Stimulated activated CD8-positive, alpha-beta memory T cell treated with anti-CD3 and anti-CD28 coated beads, Interleukin-7, amount 100 ng/mL, for 24 hours (primary cell): ENCODE measurements at places on chromosomes 1 and 21.
A peak's percentile ranks its signal among the peaks of the same experiment; 100 is the strongest.

- DNase-seq, result no peak
These were observed 250.6 kb downstream of the ZP4 start for GRCh38 chr1:237640011-237640671.

DNA sequence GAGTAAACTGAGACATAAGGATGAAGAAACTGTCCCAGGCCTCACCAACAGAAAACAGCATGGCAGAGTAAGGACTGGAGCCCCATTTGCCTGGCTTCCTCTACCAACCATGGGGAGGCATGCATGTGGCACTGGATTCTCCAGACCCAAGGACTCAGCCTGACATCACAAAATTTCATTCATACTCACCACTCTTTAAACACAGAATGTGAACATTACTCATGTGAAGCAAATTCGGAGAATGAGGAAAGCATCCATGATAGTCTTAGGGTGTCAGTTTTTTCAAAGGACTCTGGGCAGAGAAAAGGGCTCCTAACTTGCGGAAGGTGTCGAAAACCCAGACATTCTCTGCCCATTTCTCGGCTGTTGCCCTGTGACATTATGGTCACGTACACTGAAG is 83.9 kb downstream of the PCNX2 start:
- no peak for DNase-seq

DNA sequence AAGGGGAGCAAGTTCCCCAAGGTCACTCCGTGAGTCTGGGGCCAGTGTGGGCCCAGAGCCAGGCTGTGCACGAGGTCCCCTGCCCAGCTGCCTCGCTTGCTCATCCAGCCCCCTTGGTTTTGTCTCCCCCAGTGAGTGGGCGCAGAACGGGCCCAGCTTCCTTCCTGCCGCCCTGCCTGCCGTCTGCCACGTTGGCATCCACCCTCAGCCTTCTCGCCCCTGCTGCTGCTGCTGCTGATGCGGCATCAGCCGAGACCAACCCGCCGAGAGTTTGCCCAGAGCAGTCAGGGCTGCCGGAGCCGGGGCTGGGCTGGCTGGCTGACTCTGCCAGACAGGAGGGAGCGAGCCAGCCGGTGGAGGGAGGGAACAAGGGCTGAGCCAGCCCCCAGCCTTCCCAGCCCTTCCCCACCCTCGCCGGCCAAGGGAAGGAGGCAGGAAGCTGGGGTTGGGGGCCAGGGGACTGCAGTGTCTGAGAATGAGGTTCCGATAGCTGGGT is 31.4 kb upstream of the WASF2 start:
- no peak for DNase-seq

GRCh38 chr1:155134880-155135414 is 705 bp upstream of the SLC50A1 start:
- peak; percentile 44 for DNase-seq

GRCh38 chr1:226989085-226989920 is 49.2 kb downstream of the COQ8A start:
- DNase-seq, result no peak

GRCh38 chr1:24093732-24094131 is 18.2 kb downstream of the MYOM3 start:
- DNase-seq, result no peak

DNA sequence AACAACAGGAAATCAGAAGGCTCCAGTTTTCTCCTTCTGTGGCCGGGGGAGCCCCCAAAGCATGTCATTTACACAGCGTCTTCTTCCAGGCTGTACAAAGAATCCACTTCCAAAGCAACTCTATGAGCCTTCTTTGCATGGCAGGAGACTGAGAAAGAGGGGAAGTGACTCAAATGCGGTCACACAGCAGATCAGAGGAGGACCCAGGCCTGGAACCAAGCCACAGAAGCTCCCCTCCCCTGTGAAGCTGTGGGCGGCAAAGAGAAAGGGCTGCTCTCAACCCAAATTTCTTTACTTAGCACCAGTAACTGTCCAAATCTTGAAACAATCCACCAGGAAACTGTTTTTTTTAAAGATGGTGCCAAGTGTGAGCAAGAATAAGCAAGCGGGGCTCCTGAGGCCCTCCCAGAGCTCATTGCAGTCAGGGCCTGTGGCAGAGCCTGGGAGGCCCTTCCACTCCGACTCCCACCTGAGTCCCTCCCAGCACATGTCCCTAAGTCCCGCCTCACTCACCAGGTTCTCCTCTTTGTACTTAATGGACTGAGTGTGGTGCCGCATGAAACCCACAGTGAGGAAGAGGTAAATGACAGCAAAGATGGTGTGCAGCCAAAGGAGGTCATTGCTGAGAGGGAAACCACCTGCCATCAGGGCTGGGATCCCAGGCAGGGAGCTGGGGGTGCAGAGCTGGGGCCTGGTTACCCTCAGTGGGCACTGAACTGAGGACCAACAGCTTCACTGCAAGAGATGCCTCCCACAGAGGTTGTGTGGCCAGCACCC is 15.9 kb downstream of the TMEM63A start:
- DNase-seq, result no peak

GRCh38 chr1:50342525-50342924 is 80.7 kb downstream of the DMRTA2 start:
- DNase-seq, result no peak

GRCh38 chr1:175129182-175129581 is 61.5 kb downstream of the TNN start:
- DNase-seq, result no peak

GRCh38 chr1:40906781-40907400 is 44.7 kb upstream of the CITED4 start:
- no peak for DNase-seq

DNA sequence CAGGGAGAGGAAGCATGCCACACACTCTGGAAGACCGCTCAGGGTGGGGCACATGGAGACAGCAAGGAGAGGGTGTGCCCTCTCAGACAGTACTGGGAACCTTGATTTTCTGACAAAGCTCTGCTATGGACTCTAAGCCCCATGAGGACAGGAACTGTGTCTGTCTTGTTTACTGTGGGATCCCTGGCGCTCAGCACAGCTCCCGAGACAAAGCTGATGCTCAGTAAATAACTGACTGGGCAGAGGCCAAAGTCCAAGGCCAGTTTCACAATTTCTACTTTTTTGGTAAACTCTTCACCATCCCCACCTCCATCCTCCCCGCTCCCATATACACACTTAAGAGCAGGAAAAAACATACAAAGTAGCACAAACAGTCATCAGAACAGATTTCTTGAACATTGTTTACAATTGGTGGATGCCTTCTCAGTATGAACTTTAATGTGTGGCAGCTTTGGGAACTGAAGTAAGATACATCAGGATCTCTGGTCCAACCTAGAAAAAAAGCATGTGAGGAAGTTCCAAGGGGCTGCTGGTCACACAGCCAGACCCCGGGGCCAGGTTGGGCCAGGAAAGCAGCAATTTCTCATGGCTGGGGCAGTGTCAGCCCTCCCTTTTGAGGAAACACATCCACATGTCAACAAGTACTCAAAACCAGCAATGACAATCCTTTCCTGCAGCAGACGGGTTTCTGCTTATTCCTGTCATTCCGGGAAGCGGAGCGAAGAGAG is 5.6 kb upstream of the AHCYL1 start:
- no peak for DNase-seq

DNA sequence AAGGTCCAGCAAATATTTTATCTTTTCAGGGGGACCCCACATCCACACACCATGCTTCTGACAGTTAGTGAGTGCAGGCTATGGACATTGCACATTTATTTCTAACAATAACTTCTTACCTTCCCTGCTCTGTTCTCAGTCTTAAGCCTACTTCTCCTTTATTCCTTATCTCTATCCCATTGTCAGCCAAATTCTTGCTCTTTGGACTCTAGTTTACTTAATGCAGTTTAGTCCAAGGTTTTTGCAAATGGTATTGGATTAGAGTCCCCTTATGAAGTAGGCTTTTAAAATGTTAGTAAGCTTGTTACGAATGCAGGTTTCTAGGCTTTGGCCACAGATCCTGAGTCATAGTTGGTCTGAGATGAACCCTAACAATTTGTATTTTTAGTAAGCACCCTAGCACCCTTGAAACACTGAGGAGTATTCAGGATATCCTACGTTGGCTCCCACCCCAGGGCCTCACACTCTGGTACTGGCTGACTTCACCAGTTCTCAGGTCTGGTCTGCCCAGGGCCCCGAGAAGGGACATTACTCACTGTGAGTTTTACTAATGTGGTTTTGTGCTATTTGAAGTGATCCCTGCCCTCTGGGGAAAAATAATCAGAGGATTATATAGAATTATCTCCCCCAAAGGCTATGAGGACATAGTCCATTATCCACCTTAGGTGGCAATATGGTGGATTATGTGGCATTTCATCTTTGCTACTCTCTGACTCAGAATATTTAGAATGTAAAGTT is 239.5 kb downstream of the TGFB2 start:
- no peak for DNase-seq

DNA sequence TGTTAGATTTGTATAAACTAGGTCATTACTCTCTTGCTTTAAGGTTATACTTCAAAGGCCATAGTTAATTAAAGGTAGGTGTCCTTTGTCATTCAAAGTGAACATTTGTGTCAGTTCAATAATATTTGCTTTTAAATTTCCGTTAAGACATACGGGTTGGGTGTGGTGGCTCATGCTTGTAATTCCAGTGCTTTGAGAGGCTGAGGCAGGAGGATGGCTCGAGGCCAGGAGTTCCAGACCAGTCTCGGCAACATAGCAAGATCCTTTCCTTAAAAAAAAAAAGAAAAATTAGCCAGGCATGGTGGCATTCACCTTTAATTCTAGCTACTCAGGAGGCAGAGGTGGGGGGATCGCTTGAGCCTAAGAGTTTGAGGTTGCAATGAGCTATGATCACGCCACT is 80.4 kb downstream of the KIF26B start:
- no peak for DNase-seq

GRCh38 chr1:243543501-243543900 is 287.7 kb downstream of the SDCCAG8 start:
- DNase-seq, result no peak

DNA sequence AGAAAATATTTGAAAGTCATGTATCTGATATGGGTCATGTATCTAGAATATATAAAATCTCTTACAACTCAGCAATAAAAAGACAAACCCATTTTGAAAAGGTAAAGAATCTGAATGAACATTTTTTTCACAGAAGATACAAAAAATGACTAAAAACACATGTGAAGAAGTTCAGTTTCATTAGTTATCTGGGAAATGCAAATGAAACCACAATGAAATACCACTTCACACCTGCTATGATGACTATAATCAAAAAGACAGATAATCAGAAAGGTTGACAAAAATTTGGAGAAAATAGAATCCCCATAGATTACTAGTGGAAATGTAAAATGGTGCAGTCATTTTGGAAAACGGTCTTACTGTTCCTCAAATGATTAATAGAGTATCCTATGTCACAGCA is 631.0 kb downstream of the MRPL39 start:
- no peak for DNase-seq

DNA sequence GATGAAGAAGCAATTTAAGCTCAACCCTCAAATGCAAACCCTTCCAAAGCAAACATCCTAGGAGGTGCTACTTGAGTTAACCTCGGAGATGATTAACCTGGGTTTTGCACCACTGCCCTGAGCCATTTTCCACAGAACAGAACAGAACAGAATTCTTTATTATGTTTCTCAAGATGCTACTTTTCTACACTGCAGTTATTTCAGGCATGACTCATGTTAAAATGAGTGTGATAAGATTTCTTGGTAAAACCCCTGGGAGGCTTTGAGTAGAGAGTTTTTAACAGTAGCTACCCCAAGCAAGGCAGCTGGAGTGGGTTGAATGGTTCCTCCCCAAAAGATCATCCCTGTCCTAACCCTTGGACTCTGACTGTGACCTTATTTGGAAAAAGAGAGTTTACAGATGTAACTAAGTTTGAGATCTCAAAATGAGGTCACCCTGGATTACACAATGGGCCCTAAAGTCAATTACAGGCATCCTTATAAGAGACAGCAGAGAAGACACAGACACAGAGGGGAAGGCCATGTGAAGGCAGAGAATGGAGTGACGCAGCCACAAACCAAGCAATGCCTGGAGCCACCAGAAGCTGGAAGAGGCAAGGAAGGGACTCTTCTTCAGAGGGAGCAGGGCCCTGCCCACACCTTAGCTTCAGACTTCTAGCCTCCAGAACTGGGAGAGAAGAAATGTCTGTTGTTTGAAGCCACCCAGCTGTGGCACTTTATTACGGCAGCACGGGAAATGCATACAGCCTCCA is 153.4 kb downstream of the ETS2 start:
- DNase-seq, result no peak

DNA sequence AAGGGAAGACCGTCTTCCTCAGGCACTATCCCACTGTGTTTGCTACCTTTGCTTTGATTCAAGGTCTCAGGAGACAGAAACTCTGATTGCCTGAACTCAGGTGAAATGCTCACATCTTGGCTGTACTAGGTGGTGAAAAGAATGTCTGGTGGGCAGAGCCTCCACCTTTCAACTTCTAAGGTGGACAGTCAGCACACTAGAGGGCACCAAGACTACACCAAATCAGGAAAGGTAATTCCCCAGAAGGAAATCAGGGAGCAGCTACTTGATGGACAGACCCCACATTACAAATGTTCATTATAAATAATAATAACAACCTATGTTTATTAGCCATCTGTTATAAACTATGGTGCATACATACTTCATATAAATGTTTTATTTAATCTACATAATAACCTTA is 220.9 kb downstream of the ATG4C start:
- no peak for DNase-seq

GRCh38 chr1:32933742-32934322 is 30.8 kb downstream of the RNF19B start:
- DNase-seq, result no peak

- DNase-seq, result no peak
These were observed 11.1 kb downstream of the RNF19B start for GRCh38 chr1:32953495-32953894.
